ENCODE measurements at places on chromosomes 13 and 19. TPM values are rescaled to one million over a fixed set of nuclear protein-coding genes. Genes with fewer than 3 reads are reported as not detected.

LILRB1 gene
- total RNA-seq: 0.53 TPM

SMIM44 gene
- total RNA-seq: not detected

VSTM1 gene
- not detected for total RNA-seq

GSX1 gene
- not detected for total RNA-seq

ZNF584 gene
- 7.9 TPM for total RNA-seq

ZNF66 gene
- 4.7 TPM for total RNA-seq

RFPL4A gene
- 0.62 TPM for total RNA-seq

ELANE gene
- 0.22 TPM for total RNA-seq

RASGRP4 gene
- total RNA-seq: 0.98 TPM

Measured in muscle of leg (tissue), 16 donors.